ENCODE measurements at places on chromosomes 16 and 17.
A peak's percentile ranks its signal among the peaks of the same experiment; 100 is the strongest.

DNA sequence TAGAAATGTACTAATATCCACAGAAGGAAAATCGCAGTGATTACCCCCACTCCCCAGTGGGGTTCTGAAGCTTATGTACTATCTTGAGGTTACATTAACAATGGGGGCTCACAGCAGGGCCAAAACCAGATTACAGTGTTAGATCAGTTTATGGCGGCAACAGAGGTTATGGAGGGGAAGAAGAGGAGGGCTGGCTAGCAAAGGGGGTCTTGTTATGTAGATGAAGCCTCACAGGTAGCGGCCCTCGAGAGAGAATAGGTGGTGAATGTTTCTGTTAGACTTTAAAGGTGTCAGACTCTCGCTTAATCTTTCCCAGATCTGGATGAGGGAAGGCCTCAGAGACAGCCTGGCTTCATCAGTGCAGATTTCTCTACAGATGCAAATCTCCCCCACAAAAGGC is 22.2 kb downstream of the RNF112 start:
- DNase-seq: no peak

DNA sequence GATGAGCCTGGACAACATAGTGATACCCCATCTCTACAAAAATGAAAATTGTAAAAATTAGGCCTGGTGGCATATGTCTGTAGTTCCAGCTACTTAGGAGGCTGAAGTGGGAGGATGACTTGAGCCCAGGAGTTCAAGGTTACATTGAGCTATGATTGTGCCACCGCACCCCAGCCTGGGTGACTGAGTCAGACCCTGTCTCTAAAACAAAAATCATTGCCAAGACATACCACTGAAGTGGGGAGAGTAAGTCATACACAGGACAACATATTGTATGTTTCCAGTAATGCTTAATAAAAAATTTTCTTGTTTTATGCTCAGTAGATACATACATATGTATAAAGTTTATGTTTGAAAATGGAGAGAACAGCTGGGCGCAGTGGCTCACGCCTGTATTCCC is 39.2 kb downstream of the NDE1 start:
- no peak for DNase-seq

DNA sequence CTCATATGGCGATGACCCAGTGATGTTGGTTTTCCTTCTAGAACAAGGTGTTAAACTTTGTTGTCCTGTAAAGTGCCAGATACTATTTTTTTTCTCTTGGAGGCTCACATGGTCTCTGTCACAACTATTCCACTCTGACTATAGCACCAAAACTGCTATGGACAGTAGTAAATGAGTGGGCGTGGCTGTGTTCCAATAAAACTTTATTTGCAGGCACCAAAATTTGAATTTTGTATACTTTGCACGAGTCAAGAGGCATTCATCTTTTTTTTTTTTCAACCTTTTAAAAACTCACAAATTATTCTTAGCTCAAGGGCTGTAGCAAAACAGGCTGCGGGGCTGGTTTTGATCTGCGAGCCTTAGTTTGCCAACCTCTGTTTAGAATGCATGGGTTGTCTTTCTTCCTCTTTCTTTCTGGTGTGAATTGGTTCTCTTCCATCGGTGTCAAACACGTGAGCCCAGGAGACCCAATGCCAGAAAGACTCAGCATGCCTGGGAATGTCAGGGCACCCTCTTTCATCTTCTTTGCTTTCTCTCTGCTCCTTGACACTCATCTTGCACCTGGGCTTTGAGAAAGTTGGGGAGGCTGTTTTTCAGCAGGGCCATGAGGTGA is 2.1 kb downstream of the SYT17 start:
- DNase-seq: no peak

DNA sequence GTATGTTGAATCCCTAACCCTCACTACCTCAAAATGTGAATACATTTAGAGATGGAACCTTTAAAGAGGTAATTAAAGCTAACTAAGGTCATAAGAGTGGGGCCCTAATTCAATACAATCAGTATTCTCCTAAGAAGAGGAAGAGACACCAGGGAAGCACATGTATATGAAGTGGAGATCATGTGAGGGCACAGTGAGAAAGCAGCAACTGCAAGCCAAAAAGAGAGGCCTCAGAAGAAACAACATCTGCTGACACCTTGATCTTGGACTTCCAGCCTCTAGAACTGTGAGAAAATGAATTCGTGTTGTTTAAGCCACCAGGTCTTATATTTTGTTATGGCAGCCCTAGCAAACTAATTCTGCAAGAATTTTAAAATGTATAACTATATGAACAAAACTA is 13.2 kb upstream of the SLFN5 start:
- DNase-seq: no peak

GRCh38 chr17:68987966-68988365 is 32.8 kb upstream of the ABCA8 start:
- no peak for DNase-seq

- no peak for DNase-seq
These were observed 35.4 kb upstream of the ERN1 start for GRCh38 chr17:64165347-64165746.

DNA sequence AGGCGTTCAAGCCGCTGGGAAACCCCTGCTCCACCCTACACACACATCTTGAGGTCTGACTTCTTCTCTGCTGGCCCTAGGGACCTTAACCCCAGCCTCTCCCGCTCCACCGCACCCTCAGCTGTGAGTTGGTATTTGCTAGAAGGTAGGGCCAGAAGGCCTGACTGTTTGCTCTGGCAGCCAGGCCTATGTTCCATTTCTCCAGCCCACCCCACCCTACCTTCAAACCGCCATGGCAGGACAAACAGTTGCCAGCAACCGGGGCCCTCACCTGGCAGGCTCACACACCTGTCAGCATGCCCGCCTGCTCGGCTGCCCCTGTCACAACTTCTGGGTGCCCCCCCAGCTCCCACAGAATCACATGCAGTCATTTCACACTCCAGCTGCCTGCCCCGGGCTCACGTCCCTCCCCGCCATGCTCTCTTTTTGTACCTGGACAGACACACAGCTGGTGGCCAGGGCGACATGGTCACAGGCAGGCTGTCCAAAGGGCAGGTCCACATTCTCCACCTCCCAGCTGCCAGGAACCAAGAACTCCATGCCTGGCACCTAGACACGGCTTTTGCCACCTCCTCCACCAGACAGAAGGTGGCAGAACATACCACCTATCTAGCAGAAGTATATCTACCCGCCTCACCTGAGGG is 2.6 kb upstream of the ATP2A3 start:
- no peak for DNase-seq

DNA sequence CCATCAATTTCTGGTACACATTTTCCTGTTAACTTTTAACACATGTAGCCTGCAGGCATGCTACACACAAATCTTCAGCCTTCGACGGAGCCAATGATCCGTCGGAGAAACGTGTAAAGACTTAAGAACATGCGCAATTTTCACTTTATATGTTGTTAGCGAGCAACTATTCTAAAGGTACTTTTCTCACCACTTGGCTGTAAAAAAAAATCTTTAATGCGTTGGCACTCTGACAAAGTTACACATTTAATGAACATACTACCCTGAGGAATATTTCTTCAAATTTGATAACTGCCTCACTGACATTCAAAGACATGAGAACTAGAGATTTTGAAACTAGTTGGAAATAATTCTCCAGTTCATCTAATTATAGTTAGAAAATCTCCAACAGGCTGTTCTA is 507.5 kb upstream of the SALL1 start:
- DNase-seq: no peak

GRCh38 chr16:75206749-75207451 is at the start of gene CTRB2:
TSS of gene CTRB2 (minus strand) at chr16:75207161. CDS start at chr16:75207141, 20 bp downstream.
- DNase-seq: no peak

DNA sequence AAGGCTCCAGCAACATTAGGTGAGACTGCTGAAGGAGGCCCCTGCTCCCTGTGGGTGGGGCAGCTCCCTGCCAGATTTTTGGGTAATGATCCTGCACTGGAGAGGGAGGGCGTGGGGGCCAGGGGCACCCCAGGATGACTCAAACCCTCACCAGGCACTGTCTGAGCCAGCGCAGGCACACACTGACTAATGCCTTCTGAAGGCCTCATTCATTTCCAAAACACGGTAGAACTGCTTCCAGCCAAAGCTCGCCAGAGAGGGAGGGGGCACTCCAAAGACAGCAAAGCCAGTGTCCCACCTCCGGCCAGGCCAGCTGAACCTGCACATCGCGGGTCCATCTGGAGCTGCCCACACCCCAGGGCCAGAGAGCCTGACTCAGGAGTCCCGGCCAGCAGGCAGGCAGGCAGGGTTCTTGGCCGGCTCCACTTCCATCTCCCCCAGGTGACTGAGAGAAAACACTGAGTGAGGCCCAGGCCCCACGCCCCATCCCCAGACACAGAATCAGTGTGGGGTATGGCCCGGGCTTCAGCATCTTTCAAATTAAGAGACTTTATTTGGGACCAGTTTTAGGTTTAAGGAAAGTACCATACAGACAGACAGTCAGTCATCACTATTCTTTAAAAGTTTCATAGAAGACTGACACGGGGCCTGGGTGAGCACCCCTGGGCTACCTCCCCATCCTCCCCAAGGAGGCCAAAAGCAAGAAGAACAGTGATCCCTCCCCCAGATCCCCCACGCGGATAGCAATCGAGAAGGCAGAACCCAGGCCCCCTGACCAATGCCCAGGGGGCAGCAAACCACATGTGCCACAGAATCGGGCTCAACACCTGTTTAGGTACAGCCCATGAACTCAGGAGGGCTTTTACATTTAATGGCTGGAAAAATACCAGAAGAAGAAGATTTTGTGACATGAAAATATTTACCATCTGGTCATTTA is 2.3 kb downstream of the PIEZO1 start:
- peak; percentile 59 for DNase-seq

- DNase-seq: no peak
These were observed 75.1 kb downstream of the FOXL1 start for GRCh38 chr16:86653285-86654006.

DNA sequence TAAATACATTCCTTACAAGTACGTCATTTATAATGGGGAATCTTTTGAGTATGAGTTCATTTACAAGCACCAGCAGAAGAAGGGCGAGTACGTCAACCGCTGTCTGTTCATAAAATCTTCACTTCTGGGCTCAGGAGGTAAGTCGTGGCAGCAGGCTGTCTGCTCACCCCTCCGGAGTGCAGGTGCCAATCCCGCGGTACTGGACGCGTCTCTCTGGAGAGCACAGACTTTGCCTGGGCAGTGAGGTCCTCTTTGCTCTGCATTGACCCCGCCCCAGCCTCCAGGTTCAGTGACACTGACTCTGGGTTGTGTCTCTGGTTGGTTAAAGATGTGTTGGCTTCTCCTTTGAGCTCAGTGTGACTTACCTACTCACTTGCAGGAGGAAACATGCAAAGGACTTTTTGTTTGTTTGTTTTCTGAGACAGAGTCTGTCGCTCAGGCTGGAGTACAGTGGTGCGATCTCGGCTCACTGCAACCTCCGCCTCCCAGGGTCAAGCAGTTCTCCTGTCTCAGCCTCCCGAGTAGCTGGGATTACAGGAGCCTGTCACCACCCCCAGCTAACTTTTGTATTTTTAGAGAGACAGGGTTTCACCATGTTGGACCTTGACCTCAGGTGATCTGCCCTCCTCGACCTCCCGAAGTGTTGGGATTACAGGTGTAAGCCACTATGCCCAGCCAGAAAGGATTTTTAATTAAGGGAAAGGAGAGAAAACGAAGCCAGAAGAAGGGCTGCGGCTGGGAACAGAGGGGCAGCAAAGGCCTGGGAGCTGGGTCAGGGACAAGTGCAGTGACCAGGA is 31.2 kb downstream of the RNF213 start:
- DNase-seq: no peak

GRCh38 chr17:39926135-39926587 is 1.2 kb downstream of the ORMDL3 start:
- DNase-seq: no peak

DNA sequence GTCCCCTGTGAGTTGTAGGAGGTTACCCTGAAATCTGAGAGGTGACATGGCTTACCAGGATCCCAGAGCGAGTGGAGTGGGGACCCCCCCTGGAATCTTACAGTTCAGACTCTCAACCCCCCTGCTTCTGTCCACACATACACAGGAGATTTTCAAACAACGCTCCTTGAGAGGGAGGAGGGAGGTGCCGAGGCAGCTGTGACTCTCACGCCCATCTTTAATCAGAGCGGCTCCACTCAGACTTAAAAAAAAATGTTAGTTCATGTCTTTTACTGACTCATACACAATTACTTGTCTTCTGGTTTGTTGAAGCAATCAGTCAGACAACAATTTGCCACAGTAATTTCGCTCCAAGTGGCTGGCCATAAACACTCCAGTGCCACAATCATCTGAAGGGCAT is 15.4 kb upstream of the TMEM220 start:
- no peak for DNase-seq

DNA sequence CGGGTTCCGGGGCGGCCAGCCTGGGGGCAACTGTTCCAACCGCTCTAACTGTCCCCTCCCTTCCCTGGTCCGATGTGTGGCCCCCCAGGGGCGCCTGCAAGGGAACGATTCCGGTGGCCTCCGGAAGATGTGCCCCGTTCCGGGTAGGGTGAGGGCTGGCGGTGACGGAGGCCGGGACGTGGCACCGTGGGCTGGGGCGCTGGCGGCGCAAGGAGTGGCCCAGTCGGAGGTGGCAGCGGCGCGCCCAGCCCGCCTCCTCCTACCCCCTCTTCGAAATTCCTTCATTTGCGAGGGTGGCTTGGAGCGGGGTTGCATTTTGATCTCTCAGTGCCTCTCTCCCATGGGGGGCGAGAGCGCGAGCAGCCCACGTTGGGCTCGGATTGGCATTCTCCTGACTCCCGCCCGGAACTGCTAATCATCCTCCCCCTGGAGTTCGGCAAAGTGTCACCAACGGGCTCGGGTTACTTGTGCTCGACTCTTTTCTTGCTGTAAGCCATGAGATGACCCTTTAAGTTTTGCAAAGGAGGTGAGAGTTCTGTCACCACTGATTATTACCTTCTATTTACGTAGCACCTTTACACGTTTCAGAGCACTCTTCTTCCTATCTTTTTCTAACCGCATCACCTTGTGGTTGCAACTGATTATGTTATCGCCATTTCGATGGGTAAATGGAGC is 622 bp downstream of the NDEL1 start:
- peak; percentile 51 for DNase-seq

GRCh38 chr17:50325906-50326305 is 20.0 kb upstream of the XYLT2 start:
- DNase-seq: no peak

- DNase-seq: no peak
These were observed 45.4 kb downstream of the BRCA1 start for GRCh38 chr17:43079641-43080302.

- DNase-seq: no peak
These were observed 34.1 kb upstream of the ENPP7 start for GRCh38 chr17:79696610-79696982.

- peak; percentile 30 for DNase-seq
These were observed 910 bp downstream of the ITGAL start for GRCh38 chr16:30473231-30474073.

All from effector CD4-positive, alpha-beta T cell (primary cell).